Pancreas (tissue), 10 donors: ENCODE measurements at places on chromosomes 4 and X. TPM values are rescaled to one million over a fixed set of nuclear protein-coding genes. Genes with fewer than 3 reads are reported as not detected.

MFAP3L gene
- total RNA-seq, result 4.1 TPM

BANK1 gene
- 0.28 TPM for total RNA-seq

RNF212 gene
- 12.5 TPM for total RNA-seq

ADAM29 gene
- total RNA-seq, result not detected

JADE3 gene
- 11.2 TPM for total RNA-seq

CD40LG gene
- 0.19 TPM for total RNA-seq

NMU gene
- not detected for total RNA-seq

ETDB gene
- total RNA-seq, result not detected

PAGE4 gene
- not detected for total RNA-seq

BLOC1S4 gene
- total RNA-seq, result 7.1 TPM

GRCh38 chrX:153226344-153227185 lies 47.5 kb downstream of the MAGEA1 start:
- DNase-seq, result no peak

- DNase-seq, result no peak
Observed at GRCh38 chr4:153472122-153473037, 6.2 kb downstream of the TMEM131L start.

DNA sequence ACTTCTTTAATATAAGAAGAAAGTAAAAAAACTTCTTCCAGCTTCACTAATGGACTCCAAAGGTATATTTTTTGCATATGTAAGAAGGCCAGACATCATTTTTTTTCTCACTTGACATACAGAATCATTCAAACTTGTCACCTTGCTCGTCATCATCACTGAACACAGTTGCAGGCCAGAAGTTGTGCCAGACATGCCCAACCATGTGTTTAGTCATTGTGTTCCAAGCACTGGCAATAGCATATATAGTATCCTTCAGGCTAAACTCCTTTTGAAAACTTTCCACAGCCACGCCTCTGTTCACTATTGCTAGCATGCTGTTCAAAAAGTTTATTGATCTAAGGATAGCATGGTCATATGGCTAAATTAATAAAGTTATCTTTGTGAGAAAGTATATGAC lies 83.3 kb downstream of the CHIC2 start:
- no peak for DNase-seq

DNA sequence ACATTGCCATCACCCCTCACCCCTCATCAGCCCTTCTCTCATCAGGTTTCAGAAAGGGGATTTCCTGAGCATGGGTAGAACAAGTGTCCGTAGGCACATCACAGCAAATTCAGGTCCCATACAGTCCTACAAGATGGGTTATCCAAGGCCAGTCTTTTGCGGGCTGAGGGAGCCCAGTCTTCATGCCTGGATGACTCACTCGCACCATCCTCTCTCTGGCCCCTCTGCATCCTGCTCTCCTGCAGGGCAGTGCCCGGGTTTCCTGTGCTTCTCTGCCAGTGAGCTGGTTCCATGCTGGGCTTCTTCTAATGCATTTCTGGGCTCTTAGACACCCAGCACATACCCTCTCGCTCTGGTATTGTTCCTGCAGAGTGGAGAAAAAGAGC lies 7.3 kb upstream of the INTS6L start:
- no peak for DNase-seq

DNA sequence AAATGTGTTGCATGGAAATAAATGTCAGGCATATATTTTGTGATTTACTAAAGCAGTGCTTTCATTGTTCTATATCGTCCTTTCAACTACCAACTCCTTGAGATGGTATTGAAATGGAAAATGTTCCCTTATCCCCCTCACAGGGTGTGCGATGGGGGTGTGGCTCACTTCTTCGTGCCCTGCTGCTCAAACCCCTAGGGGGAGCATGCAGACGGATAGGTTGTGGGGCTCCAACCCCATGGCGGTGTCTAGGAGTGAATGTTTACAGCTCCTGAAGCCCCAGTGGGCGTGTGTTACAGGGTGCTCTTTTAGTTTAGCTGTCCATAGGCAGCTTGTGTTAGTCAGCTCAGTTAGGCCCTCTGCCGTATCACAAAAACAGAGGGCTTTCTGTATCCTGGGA lies 287.7 kb upstream of the EMCN start:
- no peak for DNase-seq

DNA sequence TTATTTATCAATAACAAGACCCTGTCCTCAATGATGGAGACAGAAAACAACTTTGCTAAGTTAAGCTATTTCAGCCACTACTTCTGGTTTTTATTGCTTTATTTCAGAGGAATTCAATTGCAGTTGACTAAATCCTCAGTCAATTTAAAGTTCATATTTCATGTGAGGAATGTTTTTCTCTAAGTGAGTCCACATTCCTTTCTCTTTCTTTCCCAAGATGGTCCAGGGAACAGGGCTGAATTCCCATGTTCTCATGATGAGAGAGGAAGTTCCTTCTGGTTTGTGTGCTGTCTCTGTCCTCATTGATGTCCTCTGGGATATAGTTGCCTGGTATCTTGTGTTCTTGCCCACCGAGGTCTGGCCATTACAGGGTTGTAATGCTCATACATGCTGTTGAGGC lies 117.2 kb downstream of the SLIT2 start:
- DNase-seq, result no peak

DNA sequence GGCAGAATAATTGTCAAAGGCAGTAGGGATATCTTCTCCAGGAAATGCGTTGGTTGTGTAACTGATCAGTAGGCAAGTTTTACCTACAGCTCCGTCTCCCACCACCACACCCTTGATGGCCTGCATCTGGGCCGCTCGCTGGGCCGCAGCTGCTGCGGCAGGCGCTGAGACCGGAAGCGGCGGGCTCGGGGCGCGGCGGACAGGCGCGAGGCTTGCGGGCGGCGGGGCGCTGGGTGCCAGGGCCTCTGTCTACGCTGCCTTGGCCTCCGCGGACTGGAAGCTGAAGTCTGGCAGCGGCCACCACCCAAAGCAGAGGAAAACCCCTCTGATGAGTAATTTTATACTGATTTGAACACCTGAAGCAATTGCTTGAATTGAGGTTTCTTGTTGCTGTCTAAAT lies 124.2 kb upstream of the ZIC3 start:
- no peak for DNase-seq

DNA sequence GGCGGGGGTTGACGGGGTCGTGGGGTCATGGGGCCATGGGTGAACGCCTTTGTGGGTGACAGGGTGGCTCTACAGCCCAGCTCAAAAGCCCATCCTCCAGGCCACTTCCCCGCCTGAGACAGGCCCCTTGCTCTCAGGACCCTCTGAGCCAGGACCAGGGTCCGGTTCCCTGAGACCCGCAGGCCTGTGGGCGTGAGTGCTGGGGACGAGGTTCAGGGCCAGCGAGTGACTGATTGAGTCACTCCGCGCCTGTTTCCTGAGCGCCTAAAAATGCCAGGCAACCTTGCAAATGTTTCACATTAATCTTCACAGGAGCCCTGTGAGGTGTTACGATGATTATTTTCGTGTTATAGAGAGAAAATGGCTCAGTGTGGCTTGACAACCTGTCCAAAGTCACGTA lies 97.8 kb downstream of the ZNF674 start:
- DNase-seq, result peak; percentile 20

- DNase-seq, result no peak
Observed at GRCh38 chrX:129744861-129745321, 6.1 kb downstream of the XPNPEP2 start.

GRCh38 chr4:182245541-182246215 lies 2.5 kb downstream of the TENM3 start:
- no peak for DNase-seq

GRCh38 chr4:162891788-162892707 lies 274.6 kb downstream of the NAF1 start:
- no peak for DNase-seq

- DNase-seq, result no peak
Observed at GRCh38 chrX:66013194-66013816, 26.6 kb downstream of the VSIG4 start.

- peak; percentile 52 for DNase-seq
Observed at GRCh38 chr4:101415962-101416361, 68.6 kb upstream of the PPP3CA start.

GRCh38 chr4:16663732-16664131 lies 234.7 kb downstream of the LDB2 start:
- DNase-seq, result no peak
